ENCODE measurements at places on chromosomes 6 and 20.

GRCh38 chr20:58791286-58791685, 59.4 kb downstream of the GNAS-AS1 start:
- no peak for DNase-seq

DNA sequence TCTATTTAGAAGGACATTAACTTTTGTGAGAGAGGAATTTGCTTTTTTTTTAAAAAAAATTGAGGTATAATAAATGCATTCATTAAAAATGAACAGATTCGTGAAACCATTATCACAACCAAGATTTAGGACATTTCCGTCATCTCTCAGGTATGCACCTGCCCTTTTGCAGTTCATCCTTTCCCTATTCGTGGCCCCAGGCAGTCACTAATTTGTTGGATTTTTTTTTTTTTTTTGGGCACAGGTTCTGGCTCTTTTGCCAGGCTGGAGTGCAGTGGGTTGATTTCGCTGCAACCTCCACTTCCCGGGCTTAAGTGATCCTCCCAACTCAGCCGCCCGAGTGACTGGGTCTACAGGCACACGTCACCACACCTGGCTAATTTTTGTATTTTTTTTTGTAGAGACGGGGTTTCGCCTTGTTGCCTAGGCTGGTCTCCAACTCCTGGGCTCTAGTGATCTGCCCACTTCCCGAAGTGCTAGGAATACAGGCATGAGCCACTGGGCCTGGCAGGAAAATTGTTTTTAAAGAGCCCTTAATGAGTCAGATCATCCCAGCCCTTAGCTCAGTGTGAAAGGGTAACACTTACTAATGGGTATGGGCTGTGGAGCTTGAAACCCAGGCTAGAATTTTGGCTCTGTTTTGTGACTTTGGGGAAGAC, 9.2 kb downstream of the PHF3 start:
- DNase-seq = no peak

DNA sequence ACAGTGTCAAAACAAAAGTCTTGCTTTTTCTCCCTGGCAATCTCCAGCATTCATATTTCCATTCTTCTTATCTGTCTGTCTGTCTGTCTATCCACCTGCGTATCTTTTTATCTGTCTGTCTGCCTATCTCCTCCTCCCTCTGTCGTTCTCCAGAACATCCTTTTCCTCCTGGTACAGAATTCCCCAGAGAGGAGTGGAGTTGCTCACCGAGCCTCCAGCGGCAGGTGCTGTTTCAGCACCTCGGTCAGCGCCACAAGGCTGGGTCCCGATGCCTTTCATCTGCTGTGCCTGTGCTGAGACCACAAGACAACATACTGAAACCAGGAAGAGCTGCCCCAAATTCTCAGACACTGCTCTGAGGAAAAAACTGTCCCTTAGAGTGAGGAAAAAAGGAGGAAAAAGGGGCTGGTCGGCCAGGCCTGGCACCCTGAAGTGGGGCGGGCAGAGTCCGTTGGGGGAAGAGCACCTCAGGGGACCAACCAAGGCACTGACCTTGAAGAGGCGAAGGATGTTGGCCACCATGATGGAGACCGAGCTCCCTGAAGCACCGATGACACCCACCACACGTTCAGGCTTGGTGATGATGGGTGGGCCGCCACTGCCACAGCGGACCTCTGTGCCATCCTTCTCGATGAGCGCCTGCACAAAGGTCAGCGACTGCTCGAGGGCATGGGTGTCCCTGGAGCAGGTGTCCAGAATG, 13.3 kb downstream of the GRM4 start:
- DNase-seq = no peak

GRCh38 chr20:3741836-3742458, 9.5 kb downstream of the HSPA12B start:
- no peak for DNase-seq

DNA sequence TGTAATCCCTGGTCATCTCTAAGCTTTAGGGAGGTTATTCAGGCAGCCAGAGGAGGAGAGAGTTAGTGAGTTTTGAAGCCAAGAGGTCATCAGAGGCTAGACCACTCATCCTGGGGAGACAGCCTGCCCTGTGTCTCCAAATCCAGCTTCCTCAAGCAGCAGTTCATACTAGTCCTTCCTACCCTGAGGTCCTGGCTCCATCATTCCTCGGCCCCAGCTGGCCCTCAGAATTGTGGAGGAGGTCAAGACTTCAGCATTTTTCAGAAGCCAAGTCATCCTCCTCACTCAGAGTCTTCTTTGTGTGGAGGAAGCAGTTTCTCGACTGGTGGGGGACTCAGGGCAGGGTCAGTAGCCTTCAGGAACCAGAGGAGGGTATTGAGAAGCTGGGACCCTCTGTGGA, 12.4 kb upstream of the KIAA1755 start:
- DNase-seq = no peak

- DNase-seq = no peak
Observed at GRCh38 chr20:11989018-11989771, 71.5 kb downstream of the BTBD3 start.

DNA sequence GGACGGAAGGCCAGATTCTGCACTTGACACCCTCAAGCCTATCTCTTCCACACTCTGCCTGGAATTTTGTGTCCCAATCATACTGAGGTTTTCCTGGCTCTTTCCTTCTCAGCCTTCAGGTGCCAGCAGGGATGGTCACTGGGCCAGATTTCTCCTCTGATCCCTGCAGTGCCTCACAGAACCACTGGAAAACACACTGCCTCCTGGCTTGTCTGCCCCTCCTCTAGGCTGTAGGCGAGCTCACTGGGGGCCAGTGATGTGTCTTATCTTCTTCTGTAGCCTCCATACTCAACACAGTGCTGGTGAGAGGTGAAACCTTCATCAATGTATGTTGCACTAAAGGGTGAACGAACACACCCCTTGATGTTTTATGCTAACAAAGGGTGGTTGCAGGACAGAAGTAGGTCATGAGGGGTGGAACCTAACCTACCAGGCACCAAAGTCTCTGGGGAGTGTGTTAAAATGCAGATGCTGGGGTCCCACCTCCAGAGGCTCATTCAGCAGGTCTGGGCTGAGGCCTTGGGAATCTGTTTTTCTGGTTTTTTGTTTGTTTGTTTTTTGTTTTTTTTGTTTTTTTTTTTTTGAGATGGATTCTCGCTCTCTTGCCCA, 80.3 kb downstream of the CDH26 start:
- no peak for DNase-seq

DNA sequence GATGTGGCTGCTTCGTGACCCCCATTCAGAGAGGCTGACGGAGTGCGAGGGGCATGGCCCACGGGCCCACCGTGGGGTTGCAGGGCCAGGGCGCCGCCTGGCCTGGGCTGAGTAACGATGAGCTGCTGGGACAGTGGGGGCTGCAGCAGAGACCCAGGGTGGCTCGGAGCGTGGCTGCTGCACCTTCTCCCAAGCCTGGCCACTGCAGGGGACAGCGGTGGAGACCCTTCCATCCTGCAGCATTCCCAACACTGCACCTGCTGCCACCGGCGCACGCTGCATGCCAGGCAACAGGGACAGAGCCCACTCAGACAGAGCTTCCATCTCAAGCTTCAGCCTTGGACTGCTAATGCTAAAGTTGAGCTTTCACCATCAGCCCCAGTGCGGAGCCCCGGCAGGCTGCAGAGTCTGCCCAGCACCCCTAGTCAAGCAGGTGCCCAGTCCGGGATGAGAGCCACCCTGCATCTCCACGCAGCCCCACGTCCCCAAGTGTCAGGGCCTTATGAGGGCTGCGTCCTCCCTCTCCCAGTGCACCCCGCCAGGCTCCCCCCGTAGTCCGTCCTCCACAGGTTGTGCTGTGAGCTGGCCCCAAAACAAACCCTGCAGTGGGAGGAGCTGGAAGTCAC, 89.4 kb upstream of the AFDN start:
- no peak for DNase-seq

DNA sequence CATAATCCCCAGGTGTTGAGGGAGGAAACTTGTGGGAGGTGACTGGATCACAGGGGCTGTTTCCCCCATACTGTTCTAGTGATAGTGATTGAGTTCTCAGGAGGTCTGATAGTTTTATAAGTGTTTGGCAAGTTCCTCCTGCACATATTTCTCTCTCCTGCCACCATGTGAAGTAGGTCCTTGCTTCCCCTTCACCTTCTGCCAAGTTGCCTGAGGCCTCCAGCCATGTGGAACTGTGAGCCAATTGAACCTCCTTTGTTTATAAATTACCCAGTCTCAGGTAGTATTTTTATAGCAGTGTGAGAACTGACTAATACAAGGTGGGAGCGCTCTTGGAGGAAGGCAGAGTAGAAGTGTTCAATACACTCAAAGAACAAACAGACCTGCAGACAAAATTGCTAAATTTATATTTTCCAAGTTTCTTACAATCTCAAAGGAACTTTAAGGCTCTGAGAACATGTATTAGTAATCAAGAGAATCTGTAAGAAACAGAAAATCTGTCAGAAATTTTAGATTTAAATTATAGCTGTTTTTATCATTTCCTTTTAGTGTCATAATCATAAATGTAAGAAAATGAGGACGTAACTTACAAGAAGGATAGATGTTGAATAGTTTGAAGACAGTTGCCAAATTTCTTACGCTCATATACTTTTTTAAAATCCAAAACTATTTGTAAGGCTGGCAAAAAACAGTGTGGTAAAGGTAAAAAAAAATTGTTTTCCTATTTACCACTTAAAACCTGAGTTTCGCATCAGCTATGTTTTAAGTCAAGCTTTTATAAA, 77.7 kb downstream of the ASCC3 start:
- DNase-seq = no peak

- DNase-seq = no peak
Observed at GRCh38 chr20:13851279-13851678, 66.5 kb downstream of the NDUFAF5 start.

DNA sequence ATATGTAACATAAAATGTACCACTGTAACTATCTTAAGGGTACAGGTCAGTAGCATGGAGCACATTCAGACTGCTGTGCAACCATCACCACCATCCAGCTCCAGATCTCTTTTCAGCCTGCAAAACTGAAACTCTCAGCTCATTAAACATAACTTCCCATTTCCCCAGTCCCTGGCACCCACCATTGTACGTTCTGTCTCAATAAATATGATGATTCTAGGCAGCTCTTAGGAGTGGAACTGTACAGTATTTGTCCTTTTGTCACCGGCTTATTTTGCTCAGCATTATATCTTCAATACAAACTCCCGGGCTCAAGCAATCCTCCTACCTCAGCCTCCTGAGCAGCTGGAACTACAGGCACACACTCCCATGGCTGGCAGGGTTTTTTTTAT, 1.5 kb downstream of the ZC3H12D start:
- DNase-seq = no peak

- DNase-seq = peak; percentile 23
Observed at GRCh38 chr20:57089699-57090144, 176.7 kb downstream of the BMP7 start.

DNA sequence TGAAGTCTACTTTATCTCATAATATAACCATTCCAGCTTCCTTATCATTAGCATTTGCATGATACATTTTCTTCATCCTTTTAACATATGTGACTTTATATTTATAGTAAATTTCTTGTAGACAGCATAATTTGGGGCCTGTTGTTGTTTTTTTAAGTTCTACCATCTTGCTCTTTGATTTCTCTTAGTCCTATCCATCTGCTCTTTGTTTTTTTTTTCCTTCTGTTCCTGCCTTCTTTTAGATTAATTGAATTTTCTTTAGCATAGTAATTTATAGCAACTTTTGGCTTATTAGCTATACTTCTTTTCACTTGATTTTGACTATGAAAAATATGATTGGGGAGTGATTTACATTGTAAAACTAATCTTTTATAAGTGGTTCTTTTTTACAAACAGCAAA, 19.2 kb upstream of the FABP7 start:
- no peak for DNase-seq

DNA sequence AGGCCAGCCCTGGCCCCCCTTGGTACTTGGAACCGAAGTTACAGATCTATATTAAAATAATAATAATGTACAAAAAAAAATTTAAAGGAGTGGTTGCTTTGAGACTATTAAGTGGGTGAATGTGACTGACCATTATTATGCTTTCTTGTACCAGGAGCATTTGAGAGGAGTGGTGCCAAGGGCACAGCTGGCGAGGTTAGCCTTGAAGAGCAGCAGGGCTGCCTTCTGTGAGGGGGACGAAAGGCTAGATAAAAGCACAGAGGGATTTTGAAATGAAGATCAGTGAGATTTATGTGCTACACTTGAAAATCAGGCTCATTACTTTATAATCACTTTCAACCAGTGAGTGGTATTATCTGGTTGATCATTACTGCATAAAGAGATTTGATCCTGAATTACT, 48.6 kb downstream of the FIG4 start:
- DNase-seq = no peak

DNA sequence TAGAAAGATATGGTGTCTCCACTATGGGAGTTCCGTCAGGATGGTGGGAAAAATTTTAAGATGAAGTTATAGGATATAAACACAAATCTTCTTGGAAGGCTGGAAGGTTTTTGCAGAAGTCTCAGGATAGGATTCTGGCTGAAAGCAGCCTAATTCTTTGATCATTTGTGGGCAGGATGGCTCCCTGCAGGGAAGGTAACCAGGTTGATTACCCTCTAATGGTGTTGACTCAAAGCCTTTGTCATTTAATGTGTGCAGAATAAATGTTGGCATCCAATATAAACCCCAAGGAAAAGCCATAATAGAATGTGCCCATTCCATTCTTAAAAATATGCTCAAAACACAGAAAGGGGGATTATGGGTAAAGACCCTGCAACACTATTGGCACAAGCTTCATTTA, 204.3 kb downstream of the EPM2A start:
- no peak for DNase-seq

DNA sequence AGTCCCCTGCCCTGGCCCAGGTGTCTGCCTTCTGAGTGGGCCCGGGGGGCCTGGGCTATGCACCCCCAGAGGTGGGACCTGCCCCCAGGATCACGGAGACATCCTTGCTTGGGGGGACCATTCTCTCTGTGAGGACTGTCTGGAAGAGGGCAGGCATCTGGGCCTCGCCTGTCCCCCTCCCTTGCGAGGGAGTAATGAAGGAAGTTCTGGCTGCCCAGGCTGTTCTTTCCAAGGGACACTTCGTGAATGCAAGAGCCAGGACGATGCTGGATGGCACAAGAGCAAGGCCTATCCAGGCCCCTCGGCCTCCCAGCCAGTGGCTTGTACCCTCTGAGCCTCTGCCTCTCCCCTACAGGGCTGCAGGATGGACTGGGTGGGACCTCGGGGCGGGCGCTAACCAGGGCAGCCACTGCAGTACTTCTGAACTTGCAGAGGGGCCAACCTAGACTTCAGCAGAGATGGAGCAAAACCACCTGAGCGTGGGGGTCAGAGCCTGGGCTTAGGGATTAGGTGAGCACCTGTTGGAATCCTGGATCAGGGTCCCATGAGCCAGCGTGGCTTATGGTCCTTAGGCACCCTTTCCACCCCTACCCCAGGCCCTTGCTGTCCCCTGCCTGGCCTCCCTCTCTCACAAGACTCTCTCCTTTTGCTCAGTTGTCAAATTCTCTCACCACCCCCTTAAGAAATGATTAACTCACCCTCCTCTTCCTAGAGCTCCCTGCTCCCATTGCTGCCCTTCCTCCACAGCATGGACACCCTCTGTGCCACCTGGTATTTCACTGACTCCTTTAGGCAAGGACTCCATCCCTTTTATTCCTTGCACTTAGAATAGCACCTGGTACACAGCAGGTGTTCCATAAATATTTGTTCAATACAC, 53.2 kb downstream of the CTCFL start:
- DNase-seq = no peak

Data from SHP77 treated with DMSO at 0.1 percent for 48 hours (cell line).